Midbrain (tissue), 1 donor: ENCODE measurements at places on chromosomes 3 and 15.
A peak's percentile ranks its signal among the peaks of the same experiment; 100 is the strongest.

DNA sequence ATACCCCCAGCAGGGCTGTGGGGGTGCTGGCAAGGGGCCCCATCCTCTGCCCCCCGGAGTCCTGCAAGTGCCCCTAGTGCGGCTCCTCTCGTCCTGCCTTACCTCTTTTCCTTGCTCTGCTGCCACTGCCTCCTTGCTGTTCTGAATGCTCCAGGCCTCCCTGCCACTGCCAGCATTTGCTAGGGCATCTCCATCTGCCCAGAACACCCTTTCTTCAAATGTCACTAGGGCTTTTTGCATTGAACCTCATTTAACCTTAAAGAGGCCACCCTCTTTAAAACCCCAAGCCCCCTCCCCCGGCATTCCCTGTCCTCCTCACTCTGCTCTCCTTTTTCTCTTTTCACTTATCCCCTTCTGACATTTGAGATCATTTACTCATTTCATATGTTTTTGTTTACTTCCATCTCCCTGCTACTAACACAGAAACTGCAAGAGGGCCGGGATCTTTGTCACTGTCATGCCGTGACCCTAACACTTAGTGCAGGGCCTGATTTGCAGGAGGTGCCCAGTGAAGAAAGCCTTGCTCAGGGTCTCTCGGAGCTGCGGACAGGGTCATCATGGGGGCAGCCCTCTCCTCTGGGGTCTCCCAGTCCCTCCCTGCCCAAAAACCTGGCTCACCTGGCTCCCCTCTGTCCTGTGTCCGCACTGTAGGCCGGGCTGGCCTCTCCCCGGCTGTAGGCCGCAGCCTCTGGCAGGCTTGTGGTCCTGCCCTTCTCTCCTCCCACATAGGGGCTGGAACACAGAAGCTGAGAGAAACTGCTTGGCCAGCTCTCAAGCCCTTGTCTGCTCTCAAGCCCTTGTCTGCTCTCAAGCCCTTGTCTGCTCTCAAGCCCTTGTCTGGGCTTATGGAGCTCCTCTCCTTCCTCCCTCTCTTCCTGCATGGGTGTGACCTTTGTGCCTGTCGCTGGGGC lies at the start of gene ACOX2:
ACOX2 (minus strand) TSS at position 690 of the 911 bp plus-strand sequence. CDS start 2,084 bp downstream, outside the sequence.
- no peak for DNase-seq

- DNase-seq: no peak
Observed at GRCh38 chr3:49570028-49570654, 15.9 kb downstream of the BSN start.

DNA sequence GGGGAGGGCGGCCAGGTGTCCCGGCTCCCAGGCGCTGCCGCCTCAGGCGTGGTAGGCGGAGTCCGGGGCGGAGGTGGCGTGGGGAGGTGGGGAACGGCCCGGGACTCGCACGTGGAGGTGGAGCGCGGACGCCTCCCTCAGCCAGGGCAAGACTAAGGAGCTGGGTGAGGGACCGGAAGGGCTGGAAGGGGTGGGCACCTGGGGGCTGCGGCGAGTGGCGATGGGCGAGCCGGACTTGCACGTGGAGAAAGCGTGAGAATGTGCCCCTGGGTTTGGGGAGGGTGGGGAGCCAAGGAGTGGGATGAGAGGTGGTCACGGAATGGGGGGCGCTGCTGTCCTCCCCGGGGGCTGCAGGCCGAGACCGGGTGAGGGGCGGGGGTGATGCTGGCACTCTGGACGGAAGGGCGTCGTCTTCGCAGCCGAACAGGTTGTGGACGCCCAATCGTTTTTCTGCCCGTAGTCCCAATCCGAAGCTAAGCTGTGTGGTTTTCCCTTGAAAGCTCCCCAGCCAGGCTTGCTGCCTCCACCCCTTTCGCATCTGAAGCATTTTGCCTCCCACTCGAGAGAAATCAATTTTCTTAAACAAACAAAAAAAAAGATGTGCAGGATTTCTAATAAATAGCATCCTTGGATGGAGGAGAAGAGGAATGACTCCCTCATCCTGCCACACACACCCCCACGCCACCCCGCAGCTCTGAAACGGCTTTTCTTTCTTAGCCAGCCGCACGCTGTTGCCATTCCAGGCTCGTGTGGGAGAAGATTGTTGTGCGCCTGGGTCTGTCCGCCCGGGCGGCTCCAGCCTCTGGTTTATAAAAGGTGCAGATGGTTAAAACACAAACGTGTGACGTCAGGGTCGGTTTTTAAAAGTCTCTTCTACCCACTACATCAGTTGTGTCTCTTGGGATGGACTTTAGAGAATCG lies 62.5 kb upstream of the ANKRD28 start:
- peak; percentile 53 for DNase-seq

- no peak for DNase-seq
Observed at GRCh38 chr3:63869940-63870614, 6.4 kb downstream of the ATXN7 start.

GRCh38 chr15:101359365-101359947 lies 64.4 kb upstream of the SNRPA1 start:
- DNase-seq: no peak

GRCh38 chr15:29008846-29009245 lies 123.1 kb downstream of the APBA2 start:
- DNase-seq: no peak

DNA sequence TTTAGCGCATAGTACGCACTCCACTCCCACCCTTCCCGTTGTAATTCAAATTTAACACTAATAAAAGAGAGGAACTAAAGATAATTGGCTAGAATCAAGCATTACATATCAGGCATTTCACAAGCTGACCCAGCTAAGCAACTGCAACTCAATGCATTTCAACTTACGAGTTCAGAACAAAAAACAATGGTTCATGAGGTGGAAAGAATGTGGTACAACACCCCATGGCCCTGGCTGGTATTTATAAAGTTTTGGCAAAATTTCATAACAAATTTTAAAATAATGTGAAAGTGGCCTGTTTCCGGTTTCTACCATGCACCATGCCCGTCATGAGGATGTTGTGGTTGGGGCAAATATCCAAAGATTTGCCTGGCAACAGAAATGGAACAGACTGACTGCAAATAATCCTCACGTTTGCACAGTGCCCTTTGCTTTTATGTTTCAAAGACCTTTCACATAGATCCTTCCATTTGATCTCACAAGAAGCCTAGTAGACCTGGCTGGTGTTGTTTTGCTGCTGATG lies 455.3 kb upstream of the NR2F2 start:
- DNase-seq: no peak

GRCh38 chr3:24494618-24495325 lies at the start of gene THRB:
TSS of gene THRB (minus strand) at chr3:24494850.
- DNase-seq: peak; percentile 74

DNA sequence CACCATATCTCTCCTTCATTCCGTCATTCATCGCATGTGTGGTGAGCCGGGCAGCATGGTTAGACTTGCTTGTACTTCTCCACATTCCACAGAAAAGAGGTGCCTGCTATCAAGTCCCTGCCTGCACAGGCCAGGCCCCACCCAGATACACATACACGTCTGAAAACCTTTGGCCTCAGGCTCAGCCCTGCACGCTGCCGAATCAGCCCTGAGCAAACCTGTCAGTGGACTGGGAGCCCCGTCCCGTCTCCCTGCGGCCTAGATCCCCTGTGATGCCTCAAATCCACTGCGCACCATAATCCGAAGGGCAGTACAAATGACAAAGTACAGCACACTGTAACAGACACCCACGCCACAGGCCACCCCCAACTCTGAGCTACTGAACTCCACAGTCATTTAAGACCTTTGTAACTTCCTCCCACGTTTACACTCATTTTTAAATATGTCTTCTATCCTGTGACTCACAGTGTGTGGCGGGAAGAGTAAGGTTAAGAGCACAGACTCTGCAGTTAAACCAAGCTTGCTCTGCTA lies 67.1 kb downstream of the MB21D2 start:
- no peak for DNase-seq

- no peak for DNase-seq
Observed at GRCh38 chr3:179760944-179761343, 108.1 kb downstream of the USP13 start.

GRCh38 chr15:91769894-91770293 lies 83.6 kb upstream of the SLCO3A1 start:
- DNase-seq: no peak

GRCh38 chr3:136734382-136735070 lies 17.7 kb downstream of the STAG1 start:
- no peak for DNase-seq

DNA sequence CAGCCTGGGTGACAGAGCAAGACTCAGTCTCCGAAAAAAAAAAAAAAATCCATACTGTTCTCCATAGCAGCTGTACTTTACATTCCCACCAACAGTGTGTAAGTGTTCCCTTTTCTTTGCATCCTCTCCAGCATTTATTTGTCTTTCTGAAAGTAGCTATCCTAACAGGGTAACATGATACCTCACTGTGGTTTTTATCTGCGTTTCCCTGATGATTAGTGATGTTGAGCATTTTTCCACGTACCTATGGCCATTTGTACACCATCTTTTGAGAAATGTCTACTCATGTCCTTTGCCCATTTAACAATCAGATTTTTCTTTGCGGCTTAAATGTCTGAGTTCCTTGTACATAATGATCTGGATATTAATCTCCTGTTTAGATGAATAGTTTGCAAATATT lies 119.3 kb downstream of the RFX7 start:
- no peak for DNase-seq

DNA sequence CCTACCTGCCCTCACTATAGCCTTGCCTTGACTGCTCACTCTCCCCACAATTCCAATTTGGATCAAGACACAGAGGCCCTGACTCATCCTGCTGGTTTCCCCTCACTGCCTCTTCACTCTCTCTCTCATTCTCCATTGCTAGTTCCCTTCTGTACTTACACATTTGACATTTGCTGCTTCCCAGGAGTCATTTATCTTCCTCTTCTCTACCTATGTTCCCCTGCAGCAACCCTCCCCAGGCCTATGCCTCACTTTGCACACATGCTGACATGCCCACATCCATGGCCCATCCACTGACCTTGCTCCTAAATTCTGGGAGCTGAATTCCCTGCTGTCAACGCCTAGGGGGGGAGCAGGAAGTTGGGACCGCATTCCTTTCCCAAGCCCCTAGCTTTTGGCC lies 82.2 kb downstream of the SRGAP3 start:
- DNase-seq: no peak

DNA sequence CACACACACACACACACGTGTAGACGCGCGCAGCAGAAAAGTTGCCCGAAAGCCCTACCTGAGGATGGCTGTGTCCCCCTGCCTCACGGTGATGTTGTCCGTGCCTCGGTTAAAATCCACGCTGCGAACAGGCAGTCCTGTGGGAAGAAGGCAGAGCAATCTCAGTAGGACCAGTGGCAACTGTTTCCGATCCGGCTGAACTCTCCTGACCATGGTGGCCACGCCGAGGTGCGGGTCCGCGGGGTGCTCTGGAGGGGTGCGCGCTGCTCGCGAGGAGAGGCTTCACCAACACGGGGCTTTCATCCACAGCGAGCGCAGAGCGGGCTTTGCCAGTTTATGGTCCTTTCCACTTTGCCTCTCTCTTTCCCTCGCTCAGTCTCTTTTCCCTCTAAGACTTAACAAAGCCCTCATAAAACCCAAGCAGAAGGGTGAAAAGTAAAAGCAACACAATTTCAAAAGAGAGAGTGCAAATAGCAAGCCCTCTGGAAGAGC lies 422 bp downstream of the LSAMP start:
- peak; percentile 75 for DNase-seq

DNA sequence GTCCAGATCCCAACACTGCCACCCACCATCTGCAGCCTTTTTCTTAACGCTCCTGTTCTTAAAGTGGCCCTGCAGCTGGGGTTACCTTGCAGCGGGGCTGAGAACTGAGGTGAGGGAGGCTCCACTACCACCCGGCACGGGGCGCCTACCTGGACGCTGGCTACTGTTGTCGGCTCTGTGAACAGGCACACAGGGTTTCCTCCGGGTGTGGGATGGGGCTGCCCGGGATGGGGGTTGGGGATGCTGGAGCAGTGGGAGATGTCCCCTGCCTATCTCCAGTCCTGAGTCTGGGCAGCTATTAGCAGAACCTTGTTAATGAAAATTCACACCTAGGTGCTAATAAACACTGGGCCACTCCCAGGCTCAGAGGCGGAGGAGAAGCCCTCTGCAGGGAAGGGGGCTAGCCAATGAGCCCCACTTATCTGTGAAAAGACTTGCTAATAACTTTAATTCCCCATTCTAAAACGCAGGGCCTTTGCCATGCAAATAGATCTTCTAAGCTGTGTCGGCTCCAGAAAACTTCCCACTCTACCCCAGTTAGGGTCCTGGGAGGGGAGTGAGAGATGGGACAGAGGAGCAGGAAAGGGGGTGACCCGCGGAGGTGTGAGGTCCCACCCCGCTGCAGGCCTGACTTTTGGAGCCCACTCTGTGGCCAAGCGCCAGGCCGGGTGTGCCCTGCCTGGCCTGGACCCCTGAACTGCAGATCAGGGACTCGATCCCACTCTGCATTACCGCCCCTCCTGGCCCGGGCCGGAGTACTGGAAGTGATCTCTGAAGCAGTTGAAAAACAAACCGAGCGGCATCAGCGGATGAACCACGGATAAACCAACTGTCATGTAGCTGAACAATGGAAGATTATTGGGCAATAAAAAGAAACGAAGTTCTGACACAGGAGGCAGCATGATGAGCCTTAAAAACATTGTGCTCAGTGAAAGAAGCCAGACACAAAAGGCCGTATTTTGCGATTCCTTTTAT lies 3.1 kb downstream of the MESP1 start:
- DNase-seq: no peak

DNA sequence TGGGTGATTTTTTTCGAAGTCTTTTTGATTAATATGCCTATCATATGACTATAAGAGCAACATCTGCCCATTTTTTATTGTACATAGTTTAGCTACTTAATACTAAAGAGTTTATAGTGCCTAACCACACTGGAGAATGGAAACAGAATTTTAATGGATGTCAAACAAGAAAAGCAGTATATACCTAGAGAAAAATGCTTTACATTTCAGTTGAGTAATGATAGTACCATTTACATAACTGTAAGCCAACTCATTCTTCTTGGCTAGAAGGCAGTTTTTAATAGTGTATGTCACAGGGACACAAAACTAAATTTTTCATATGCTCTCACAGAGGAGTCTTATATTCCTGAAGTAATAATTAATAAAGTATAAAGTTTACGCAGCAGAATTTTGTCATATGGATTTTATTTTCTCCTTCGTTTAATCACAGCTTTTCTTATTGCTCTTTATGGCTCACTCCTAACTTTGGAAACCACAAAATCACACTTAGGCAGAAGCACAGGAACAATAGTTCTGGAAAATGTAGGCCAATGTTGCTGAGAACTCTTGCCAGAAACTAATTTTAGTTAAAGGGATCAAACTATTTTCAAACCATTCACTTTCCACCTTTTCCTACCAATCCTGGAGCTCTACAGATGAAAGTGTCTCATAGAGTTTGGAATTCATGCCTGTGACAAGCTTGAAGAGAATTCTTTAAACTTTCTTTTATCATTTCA lies 243.6 kb downstream of the ZIC1 start:
- DNase-seq: no peak

DNA sequence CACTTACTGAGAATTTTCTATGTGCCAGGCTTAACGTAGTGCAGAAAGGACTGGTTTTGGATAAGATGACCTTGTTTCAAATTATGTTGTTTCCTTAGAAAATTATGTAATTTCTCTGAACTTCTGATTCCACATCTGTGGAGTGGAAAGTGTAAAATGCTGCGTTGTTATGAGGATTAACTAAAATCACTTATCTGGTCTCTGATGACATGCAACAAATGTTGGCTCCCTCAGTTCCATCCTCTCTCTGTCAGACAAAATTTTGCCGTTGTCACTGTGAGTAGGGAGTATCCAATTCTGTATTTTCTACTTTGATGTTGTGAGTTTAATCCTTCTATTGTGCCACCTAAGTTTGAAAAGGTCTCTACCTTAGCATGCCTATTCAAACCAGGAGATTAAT lies 175.5 kb downstream of the KCNMB2 start:
- no peak for DNase-seq

- no peak for DNase-seq
Observed at GRCh38 chr15:58951388-58952007, 18.0 kb upstream of the SLTM start.

GRCh38 chr3:61522060-61522459 lies 39.3 kb upstream of the PTPRG start:
- no peak for DNase-seq
